ENCODE measurements at places on chromosomes 7 and 10. TPM values are rescaled to one million over a fixed set of nuclear protein-coding genes. Genes with fewer than 3 reads are reported as not detected.

Gene NT5C2
- 99.6 TPM for total RNA-seq

DNA sequence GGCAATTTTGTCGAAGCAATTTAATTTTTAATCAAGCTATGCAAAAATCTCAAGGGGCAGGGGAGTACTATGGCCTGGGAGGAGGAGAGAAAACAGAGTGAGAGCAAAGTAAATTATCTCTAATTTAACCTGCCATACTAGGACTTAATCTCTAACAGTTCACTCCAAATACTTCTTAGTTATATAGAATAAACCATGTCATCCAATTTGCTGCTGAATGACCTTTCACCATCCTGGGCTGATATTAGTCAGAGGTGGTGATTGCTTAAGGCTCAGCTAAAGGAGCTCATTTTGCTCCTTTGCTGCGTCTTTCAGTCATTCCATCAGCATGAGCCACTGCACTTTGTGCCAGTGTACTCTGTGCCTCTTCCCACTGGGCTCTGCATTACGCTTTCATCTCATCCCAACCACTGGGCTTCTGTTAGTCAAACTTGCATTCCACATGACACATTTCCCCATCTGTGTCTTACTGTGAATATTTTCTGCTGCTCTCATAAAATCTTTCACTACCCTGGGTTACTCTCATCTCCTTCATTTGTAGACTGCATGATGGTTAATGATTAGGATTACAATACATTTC is 84.3 kb downstream of the CD36 start:
- DNase-seq = no peak

- no peak for DNase-seq
Measured at GRCh38 chr7:90624225-90624911, 28.2 kb downstream of the CDK14 start.

DNA sequence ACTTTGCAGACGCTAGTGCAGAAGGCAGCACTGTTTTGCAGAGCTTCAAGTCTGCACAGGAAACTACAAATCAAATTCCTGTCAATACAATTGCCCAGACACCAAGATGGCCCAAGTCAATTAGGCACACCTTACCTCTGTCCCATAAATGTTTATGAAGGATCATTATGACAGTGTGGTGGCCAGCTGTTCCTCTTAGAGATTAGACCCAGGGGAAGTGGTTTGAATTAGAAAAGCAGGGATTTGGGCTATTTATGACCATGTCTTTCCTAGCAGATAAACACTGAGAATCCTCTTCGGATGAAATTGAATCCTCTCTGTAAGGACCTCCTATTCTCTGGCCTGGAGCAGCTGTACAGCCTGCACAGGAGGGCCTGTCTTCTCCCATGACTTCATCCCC is 9.9 kb upstream of the NEUROG3 start:
- no peak for DNase-seq

Gene NPSR1
- not detected for total RNA-seq

DNA sequence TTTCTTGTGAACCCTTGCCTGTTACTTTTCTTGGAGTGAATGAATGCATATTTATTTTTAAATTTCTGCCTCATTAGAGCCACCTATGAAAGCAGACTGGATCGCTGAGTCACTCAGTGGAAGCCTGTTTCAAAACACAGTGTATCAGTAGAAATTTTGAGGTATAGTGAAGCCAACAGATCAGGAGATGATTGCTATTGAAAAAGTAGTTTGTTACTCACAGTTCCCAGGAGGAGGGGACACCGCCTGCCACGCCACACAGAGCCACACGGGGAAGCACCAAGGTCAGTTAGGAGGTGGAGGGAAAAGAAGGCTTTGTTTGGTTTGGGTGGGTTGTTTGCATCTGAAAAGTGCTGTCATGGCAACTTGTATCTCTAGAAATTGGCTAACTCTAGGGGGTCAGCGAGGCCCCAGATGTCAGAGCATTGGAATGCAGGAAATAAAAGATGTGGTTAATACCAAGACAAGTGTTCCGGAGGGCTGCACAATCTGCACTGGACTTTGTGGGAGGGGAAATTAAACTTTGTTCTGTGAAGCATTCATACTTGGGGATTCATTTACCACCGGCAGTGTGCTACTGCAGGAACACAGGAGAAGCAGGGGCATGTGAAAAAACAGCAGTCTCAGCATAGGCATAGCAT is 106.4 kb upstream of the SDK1 start:
- no peak for DNase-seq
